ENCODE measurements at places on chromosomes 2 and 18.

GRCh38 chr2:160465002-160465401 is 28.6 kb downstream of the RBMS1 start:
- no peak for DNase-seq

GRCh38 chr2:20409039-20409438 is 37.8 kb upstream of the RHOB start:
- DNase-seq, result no peak

- DNase-seq, result no peak
Measured at GRCh38 chr2:25885933-25886332, 7.6 kb upstream of the ASXL2 start.

DNA sequence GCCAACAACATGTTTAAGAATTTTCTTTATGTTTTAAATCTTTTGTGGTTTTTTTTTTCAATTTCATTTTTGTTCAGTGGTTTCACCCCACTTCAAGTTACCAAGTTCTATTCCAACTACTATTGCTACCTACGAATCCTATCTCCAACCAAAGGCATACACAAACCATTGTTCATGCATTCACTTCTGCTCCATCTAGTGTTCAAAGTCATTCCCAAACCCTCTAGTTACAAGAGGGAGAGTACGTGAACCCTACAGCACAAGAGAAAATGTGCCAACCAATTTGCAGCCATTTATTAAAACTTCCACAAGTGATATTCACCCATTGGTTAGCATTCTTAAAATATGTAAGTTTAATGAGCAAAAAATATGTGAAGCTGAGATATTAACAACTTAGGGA is 295.1 kb upstream of the KYNU start:
- DNase-seq, result no peak

- no peak for DNase-seq
Measured at GRCh38 chr2:102179788-102180686, 6.8 kb upstream of the IL1RL2 start.

GRCh38 chr2:121038431-121038830 is 246.6 kb downstream of the TFCP2L1 start:
- no peak for DNase-seq

GRCh38 chr2:100905132-100905805 is 85.3 kb downstream of the NPAS2 start:
- no peak for DNase-seq

DNA sequence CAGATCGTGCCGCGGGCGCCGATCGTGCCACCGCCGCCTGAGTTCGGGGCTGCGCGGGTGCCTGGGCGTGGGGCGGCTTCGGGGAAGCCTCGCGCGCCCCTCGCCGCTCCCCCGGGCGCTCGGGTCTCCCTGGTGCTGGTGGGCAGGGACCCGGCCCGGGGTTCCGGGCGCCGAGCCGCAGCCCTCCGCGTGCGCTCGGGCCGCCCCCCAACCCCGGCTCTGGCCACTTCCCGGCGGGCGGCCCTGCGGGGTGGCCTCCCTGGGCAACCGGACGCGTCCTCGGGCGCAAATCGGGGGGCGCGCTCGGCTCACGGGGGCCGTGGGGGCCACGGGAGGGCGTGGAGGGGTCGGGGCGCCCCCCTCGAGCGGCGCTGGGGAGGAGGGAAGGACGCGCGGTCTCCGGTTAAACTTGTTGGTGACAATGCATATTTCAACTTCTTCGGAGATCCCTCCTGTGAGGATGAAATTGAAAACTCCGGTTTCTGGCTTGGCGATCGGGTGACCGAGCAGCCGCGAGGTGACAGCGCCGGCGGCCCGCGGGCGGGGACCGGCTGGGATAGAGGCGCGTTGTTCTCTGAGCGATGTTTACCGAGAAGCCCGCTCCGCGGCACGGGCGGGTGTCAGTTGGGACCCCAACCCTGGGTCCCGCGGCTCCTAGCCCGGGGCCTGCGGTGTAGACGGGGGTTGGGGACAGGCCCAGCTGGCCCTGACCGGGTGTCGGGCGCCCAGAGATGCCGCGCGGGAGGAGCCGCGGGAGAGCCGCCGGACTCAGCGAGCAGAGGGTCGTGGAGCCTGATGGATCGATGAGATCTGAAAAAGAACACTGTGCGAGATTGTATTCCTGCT is 676 bp downstream of the SH3BP4 start:
- no peak for DNase-seq

DNA sequence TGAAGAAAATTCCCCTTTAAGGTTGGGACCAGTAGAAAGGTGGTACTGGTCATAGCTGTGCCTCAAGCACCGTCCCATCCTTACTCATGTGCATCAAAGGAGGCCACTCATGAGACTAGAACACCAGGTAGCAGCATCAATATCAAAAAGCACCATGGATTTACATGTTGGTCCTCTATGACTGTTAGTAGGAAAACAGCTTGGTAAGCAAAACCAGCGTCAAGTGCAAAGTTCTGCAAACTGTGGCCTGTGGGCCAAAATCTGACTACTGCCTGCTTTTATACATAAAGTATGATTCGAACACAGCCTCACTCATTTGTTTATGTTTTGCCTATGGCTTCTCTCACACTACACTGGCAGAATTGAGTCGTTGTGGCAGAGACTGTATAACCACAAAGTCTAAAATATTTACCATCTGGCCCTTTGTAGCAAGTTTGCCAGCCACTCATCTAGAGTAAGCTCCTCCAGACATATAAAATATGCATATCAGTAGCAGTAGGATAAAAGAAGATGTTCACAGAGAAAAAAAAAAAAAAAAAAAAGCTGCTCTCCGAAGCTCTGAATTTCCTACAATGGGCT is 119.7 kb upstream of the CTNNA2 start:
- DNase-seq, result no peak

GRCh38 chr18:38972571-38972970 is 1407.0 kb upstream of the CELF4 start:
- no peak for DNase-seq

DNA sequence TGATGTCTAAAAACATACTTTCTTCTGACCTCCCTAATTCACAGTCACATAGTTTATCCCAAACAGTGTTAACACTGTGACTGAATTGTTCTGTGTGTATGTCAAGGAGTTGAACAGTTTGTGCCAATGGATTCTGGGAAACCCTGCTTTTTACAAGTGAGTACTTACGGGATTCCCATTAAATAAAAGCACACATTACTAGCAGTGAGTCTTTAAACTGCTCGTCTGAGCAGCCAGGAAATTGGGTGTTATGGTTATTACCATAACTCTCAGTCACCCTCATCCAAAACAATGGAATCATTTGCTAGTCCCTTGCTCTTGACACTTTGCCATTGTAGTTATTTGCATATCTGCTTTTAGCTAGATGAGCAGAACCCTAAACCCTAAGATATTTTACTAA is 209.1 kb downstream of the ZNF385B start:
- no peak for DNase-seq

- no peak for DNase-seq
Measured at GRCh38 chr18:55246278-55246677, 287.0 kb upstream of the CCDC68 start.

GRCh38 chr2:209380293-209380692 is 43.6 kb upstream of the MAP2 start:
- no peak for DNase-seq

- DNase-seq, result no peak
Measured at GRCh38 chr18:31430072-31430471, 17.5 kb upstream of the DSG3 start.

DNA sequence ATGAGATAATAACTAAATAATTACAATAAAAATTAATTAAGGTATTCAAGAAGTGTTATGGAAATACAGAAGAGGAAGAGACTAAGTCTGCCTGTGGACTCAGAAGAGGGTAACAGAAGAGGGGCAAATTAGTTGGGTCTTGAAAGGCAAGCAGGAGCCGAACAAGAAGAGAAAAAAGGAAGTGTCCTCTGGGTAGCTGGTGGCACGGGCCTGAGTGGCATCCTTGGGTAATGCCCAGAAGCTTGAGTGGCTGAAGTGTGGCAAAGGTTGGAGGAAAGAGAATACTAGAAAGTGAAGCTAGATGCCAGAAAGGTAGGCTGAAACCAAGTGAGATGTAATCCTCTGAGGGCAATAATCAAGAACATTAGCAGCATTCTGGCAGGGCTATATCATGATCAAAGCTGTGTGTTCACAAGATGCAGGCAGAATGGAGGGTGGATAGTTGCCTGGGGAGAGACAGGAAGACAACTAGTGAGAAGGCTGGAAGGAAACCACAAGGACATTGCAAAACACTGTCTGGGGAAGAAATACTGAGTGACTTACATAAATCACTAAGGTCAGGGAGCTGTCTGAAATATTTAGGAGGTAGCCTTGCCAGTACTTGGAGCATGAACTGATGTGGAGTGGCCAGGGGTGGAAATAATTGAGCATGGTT is 16.2 kb downstream of the DOCK10 start:
- no peak for DNase-seq

DNA sequence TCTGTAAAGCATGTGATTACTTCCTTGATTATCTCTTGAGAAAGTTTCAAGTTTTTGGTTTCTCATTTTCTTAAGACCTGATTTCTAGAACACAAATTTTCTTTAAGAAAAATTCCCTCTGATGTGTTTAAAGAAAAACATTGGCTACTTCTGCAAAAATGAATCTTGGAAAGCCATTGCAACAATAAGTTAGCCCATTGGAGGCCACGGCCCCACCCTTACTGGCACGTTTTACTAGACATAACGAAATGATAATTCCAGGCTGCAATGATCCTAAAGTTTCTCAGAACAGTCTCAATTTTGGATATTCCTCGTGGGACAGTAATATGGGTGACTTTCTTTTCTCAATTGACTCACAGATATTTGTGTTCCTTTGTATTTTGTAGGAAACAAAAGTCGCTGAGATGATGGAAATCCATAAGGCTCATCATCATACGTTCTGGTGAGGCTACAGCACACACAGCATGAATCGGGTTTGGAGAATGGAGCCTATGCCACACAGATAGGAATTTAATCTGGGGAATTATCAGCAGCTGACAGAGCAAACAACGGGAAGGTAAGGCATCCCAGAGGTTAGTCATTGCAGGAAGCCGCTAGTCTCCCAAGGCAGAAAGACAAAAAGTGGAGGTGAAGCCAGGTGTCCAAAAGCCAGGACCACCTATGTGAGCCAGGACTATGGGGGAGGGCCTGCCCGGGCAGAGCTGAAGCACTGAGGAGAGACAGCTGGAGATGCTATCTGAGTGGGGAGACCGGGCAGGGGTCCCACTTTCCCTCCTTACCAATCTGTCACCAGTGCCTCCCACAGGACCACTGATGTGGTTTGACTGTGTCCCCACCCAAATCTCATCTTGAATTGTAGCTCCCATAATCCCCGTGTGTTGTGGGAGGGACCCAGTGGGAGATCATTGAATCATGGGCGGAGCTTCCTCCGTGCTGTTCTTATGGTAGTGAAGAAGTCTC is 35.9 kb downstream of the SOWAHC start:
- no peak for DNase-seq

- no peak for DNase-seq
Measured at GRCh38 chr2:239531456-239532241, 130.8 kb upstream of the HDAC4 start.

GRCh38 chr2:8927510-8928455 is 75.7 kb downstream of the MBOAT2 start:
- DNase-seq, result no peak

GRCh38 chr18:59571902-59572301 is 125.3 kb downstream of the CCBE1 start:
- DNase-seq, result no peak

- no peak for DNase-seq
Measured at GRCh38 chr2:110861616-110862260, 129.4 kb downstream of the ACOXL start.

DNA sequence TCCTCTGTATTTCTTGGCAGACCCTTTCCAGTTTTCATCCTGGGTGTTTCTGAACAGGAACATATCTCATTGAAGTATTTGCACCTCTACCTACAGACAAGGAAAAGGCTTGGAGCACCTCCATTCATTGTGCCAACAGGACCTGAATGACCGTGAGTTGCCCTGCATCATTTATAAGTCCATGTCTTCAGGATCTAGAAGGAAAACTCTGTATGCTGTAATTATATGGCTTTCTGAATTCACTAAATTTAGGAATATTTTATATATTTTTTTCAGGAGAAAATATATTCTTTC is 402.3 kb upstream of the SLC14A2 start:
- no peak for DNase-seq

DNA sequence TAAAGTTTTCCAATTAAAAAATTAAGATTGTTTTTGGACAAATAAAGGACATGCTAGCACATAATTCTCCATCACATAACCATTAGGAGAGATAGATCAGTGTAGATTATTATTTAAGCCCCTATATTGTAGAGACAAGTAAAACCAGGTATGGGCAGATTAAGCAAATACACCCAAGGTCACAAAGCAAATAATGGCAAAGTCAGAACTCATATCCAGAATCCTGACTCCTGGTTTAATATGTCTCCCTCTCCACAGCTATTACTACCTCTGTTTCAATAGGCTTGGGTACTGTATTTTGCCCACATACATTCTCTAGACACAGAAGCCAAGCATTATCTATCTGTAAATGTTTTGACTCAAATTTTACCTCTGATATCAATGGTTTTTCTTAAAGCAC is 282.3 kb downstream of the EPHA4 start:
- DNase-seq, result no peak
